Stimulated activated CD4-positive, alpha-beta T cell treated with anti-CD3 and anti-CD28 coated beads, TNF-alpha, amount 100 ng/mL, for 4 hours (primary cell): ENCODE measurements at places on chromosomes 16 and 17.

GRCh38 chr16:35687071-35687470 lies 2227.7 kb downstream of the TP53TG3F start:
- no peak for DNase-seq

GRCh38 chr16:75111961-75112733 lies 4.4 kb downstream of the LDHD start:
- no peak for DNase-seq

DNA sequence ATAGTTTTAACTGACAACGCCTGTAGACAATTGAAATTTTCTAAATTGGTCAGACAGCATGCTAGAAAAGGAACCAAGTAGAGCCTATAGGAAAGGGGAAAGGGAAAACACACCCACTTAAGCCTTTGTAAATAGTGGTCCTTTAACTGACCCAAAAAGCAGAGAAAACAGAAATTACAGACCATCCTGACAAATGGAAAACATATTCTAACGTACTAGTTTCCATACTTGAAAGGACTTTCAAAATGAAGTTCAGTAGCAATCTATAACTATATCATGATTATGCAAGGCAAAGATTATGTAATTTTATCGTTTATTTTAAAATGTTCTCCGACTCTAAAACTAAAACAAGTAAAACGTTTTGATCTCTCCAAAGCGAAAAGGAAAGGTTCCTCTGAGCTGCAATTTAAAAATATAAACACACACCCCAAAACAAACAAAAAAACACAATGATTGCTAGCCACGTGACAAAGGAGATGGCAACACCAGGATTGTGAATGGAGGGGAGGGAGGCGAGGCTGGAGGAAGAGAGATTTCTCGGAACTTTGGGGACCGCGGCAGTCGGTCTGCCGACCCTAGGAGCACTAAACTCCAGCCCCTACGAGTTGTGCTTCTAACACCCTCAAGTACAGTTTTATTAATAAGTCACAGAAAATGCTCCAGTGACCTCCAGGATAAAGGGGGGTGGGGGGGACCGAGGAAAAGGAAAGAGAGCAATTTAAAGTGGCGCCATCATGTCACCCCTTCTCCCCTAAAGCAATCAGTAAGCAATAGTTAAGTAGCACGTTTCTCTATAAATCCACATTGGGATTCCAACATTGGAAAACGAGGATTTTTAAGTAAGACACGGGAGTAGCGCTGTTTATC lies 1.7 kb downstream of the KANSL1 start:
- no peak for DNase-seq

GRCh38 chr16:15752717-15753488 lies 102.9 kb downstream of the NDE1 start:
- no peak for DNase-seq

GRCh38 chr16:75322740-75323139 lies 71.3 kb upstream of the BCAR1 start:
- DNase-seq, result no peak

DNA sequence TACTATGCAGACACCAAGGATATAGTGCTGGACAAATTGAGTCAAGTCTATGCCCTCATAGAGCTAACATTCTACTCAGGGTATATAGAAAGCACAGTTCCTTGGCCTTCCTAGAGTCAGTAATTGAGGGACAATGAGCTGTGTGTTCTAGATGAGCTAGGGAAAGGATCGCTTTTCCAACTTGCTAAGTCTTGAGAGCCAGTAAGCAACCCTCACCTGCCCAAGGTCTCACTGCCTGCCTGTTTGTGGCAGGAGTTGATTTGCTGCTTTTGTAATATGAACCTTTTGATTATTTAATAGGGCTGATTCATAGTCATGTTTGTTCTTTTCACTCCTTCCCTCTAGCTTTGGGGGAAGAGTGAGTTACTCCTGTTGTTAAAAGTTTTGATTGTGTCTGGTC lies 6.5 kb downstream of the DDX42 start:
- no peak for DNase-seq

DNA sequence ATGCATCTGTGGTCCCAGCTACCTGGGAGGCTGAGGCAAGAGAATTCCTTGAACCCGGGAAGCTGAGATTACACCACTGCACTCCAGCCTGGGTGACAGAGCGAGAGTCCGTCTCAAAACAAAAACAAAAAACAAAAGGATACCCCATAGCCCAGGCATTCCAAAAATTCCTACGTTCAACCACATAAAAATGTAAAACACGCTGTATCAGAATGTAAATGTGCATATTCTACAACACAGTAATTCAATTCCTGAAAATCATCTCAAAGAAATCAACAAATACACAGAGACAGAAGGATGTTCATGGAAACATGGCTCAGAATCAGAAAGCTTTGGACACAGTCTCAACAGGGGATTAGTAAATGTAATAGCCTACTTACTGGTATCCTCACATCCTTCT lies 33.0 kb downstream of the COG7 start:
- DNase-seq, result no peak

DNA sequence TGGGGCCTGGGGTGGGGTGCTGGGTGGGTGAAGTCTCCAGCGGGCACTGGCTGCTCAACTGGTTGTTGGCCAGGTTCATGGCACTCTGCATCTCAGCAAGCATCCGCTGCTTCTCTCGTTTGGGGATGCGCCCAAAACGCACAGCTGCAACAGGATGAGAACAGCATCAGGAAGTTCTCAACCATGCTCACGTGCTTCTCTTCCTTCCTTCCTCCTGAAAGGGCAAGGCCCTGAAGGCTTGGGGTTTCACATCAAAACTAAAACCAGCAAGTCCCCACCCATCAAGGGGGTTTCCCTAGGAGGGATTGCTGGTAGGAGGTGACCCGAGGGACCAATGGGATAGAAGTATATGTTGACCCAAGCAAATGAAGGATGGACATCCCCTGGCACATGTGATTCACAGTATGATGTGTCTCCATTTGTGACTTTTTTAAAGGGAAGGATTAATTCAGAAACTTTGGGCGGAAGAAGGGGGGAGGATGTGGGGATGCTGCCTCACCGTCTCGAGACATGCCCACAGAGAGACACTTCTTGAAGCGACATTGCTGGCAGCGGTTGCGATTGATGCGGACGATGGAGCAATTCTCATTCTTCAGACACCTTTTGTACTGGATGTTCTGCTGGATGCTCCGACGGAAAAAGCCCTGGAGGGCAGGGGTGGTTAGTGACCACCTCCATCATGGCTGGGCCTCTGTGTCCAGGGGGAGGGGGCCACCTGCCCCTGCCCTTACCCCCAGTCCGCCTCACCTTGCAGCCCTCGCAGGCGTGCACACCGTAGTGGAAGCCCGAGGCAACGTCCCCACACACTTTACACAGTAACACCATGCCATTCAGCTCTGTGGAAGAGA lies 4.2 kb downstream of the NR1D1 start:
- DNase-seq, result peak; percentile 57

DNA sequence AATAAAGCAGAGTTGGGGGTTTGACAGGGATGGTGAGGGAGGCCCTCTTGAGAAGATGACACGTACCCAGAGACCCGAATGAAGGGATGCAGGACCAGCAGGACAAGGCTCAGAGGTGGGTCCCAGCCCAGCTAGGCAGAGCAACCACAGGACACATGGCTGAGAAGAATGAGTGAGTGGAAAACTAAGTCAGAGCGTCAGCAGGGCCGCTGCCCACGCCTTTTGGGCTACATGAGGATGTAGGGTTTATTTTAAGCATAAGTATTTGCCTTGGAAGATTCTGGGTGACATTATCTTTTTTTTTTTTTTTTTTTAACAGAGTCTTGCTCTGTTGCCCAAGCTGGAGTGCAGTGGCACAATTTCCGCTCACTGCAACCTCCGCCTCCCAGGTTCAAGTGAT lies 176.0 kb downstream of the TMEM132E start:
- DNase-seq, result no peak

DNA sequence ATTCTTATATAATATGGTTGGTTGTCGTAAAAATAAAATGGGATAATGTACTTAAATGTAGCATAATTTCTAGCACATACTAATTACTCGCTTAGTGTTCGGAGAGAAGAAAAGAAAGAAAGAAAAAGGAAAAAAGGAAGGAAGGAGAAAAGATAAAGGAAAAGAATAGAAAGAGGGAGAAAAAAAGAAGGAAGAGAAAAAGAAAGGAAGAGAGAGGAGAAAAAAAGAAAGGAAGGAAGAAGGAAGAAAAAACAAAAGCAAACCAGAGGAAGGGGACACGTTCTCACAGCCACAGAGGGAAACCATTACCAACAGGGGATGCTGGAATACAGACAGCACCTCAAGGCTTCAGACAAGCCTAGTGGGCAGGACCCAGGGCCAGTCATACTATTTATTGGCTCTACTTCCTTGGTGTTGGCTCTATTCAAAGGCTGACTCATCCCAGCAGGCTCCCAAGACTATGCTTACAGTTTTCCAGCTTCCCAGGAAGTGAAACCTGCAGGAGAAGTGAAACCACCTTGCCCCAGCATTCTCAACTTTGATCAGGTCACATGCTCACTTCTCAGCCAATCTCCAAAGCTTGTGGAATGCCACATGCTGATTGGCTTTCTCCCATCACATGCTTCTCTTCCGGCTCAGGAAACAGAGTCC lies 273.5 kb upstream of the IRX5 start:
- DNase-seq, result no peak

DNA sequence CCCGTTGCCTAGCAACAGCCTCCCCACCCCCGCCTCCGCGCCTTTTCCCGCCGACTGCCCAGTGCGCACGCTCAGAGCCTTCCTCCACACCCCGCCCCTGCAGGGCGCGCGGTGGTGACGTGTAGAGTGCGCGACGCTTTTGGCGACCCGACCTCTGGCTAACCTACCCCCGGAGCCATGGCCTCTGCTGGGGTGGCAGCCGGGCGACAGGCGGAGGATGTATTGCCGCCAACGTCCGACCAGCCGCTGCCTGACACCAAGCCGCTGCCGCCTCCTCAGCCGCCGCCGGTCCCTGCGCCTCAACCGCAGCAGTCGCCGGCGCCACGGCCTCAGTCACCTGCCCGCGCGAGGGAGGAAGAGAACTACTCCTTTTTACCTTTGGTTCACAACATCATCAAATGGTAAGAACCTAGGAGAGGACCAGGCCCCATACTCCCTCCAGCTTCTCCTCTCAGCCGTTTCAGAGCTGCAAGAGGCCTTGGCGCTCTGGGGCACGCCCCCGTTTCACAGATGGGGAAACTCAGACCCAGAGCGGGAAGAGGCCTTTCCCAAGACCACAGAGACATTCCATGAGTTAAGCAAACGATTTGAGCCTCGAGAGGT lies at the start of gene MED9:
Gene MED9 (plus strand): TSS at position 136 of the 603 bp plus-strand sequence. CDS start 42 bp downstream, at position 178.
- DNase-seq, result peak; percentile 88

- DNase-seq, result no peak
Observed at GRCh38 chr17:34130544-34130943, 124.5 kb upstream of the CCL2 start.

GRCh38 chr17:72804949-72805707 lies 287.4 kb downstream of the SLC39A11 start:
- DNase-seq, result no peak

- no peak for DNase-seq
Observed at GRCh38 chr16:12240036-12240435, 263.5 kb downstream of the SNX29 start.

DNA sequence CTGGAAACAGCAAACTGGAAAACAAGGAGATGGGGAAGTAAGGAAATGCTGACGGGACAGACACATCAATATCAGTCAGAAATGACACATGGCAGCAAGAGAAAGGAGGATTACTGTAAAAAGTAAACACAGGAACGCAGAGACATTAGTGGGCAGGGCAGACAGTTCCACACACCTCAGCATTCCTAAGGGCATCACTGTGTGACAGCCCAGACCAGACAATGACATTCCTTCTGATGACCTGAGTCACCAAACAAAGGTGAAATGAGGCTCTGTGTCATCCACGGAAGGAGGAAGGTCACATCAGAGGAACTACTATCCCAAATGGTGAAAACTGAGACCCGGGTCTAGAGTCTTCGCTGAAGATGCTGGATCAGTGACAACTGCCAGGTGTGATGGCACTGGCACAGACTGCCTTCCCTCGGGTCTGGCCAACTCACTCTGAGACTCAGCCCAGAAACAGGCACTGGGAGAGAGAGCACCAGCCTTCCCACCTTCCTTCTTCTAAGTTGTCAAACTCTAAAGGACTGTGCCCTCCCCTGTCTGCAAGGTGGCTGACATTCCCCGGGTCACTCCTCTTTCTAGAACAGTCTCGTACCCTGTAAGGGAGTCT lies 36.7 kb downstream of the TK2 start:
- no peak for DNase-seq

- no peak for DNase-seq
Observed at GRCh38 chr17:77836557-77837041, 121.9 kb upstream of the TNRC6C start.

GRCh38 chr16:23293016-23293415 lies 9.1 kb upstream of the SCNN1B start:
- DNase-seq, result no peak

GRCh38 chr16:75572864-75573542 lies 6.8 kb downstream of the GABARAPL2 start:
- DNase-seq, result no peak

- no peak for DNase-seq
Observed at GRCh38 chr17:40558890-40559563, 6.2 kb downstream of the CCR7 start.

- no peak for DNase-seq
Observed at GRCh38 chr17:62892870-62893338, 73.1 kb upstream of the TANC2 start.

DNA sequence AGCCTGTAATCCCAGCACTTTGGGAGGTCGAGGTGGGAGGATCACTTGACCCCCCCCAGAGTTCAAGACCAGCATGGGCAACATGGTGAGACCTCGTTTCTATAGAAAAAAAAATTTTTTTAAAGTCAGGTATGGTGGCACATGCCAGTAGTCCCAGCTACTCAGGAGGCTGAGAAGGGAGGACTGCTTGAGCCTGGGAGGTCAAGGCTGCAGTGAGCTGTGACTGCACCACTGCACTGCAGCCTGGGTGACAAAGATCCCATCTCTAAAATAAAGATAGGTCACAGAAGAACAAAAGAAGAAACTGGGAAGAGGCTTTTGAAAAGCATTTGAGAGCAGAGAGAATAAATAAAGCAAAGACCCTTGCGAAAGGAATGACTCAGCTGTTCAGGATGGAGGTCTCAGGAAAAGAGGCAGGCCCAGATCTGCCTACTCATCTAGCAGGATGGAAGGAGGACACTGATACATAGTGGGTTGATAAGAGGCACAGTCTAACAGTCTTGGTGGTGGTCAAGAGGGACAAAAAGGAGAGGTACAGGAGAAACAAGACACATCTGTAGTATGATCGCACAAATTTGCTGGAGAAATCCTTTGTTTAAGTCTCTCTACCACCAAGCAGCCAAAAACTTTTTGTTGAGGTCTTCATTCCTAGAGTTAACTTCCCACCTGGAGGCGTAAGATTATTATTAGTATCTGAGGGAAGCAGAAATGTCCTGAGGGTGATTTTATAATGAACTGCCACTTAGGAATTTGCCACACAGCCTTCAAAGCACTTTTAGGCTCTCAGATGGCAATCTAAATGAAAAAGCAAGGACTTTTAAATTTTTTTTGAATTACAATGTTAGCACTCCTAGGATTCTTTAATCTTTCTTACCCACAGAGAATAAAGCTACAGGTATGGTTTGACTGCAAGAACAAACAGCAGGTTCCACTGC lies 17.6 kb downstream of the ZSWIM7 start:
- DNase-seq, result no peak

- DNase-seq, result peak; percentile 67
Observed at GRCh38 chr17:74210191-74211140, 2.9 kb upstream of the TTYH2 start.

- DNase-seq, result no peak
Observed at GRCh38 chr17:28446716-28447395, 26.6 kb upstream of the SLC13A2 start.

- no peak for DNase-seq
Observed at GRCh38 chr17:2397247-2398171, 3.4 kb downstream of the MNT start.
